Hippocampal formation (tissue), 2 donors: ENCODE measurements at places on chromosomes 16 and 17.

DNA sequence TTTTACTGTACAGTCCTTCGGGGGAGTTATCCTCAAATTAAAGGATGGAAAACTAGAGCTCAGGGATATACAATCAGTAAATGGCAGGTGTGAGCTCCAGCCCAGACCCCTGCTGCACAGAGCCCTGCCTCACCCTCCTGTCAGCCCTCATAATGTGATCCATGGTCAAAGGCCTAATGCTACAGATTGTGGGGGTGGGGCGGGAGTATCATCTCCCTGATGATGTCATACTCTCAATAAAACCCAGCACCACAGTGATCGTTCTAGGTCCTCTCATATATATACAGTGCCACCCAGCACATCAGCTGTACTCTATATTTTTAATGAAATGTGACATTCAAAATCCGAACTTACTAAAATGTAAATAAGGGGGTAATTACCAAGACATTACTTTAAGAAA is 61.5 kb downstream of the SLC39A11 start:
- DNase-seq = no peak

GRCh38 chr17:80783971-80784370 is 207.7 kb upstream of the CHMP6 start:
- DNase-seq = no peak

DNA sequence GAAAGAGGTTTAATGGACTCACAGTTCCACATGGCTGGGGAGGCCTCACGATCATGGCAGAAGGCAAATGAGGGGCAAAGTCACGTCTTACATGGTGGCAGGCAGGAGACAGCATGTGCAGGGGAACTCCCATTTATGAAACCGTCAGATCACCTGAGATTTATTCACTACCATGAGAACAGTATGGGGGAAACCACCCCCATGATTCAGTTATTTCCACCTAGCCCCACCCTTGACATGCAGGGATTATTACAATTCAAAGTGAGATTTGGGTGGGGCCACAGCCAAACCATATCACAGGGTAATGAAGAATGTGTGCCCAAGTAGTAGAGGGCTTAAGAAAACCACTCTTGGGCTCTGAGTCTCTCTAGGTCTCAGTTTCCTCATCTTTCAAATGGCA is 85.1 kb downstream of the PRKCB start:
- DNase-seq = no peak

- no peak for DNase-seq
Measured at GRCh38 chr16:78005881-78006280, 16.5 kb upstream of the CLEC3A start.

DNA sequence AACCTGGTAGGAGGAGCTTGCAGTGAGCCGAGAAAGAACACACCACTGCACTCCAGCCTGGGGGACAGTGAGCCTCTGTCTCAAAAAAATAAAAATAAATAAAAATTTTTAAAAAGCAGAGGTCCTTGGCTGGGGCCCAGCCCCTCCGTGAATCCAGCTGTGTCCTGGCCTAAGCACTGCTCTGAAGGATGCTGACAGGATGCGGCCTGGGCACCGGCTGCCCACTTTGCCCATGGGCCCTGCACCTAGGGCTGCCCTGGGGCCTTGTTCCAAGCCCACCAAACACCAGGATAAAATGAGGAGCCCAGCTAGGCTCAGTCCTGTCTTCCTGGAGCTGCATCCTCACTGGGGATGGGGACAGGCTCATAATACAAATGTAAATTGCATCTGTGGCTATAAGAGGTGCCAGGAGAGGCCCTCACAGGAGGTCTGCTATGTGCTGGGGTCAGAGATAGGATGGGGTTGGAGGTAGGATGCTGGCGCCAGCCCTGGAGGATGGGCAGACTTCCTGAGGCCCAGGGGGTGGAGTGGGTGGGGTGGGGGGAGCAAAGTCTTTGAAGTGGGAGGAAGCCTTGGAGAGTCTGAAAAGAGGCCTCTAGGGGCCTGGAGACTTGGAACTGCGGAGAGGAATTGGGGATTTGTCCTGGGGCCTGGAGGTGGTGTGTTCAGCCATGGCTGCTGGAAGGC is 6.2 kb downstream of the C16orf89 start:
- DNase-seq = no peak

- DNase-seq = no peak
Measured at GRCh38 chr16:25868106-25868505, 176.3 kb downstream of the HS3ST4 start.

DNA sequence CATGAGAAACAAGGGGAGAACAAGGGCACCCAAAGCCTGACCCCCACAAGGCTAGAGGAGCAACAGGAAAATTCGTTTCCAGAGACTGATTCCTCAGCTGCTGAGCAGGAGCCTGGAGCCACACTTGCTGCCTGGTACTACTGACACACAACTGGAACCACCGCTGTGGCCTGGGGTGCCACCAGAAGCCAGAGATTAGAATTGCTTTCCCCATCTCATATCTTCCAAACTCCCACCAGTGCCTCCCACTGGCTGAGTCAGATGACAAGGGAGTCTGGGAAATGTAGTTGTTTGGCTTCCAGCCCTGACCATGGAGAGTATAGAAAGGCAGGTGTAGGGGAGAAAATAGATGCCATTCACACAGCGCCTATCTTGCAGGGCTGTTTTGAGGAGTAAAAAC is 4.1 kb upstream of the TMEM11 start:
- DNase-seq = no peak

- no peak for DNase-seq
Measured at GRCh38 chr17:78922816-78923498, 2.2 kb downstream of the TIMP2 start.

DNA sequence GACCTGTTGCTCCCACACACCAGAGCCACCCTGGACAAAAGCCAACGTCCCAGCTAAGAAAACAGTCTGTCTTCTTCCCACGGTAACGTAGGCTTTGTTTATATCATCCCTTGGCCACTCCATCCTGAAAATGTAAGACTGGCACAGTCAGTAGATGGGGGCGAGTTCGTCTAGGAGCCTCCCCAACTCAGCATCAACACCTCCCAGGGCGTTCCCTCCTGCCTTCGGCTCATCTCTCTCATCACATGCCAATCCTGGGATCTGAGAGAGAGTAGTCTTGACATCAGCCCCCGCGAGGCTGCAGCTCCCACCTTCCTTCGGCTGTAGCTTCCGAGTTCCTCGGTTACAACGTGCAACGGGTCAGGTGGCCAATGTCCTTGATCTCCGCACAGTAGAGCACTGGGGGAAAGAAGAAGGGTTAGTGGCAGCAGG is 894 bp downstream of the RNF227 start:
- no peak for DNase-seq

DNA sequence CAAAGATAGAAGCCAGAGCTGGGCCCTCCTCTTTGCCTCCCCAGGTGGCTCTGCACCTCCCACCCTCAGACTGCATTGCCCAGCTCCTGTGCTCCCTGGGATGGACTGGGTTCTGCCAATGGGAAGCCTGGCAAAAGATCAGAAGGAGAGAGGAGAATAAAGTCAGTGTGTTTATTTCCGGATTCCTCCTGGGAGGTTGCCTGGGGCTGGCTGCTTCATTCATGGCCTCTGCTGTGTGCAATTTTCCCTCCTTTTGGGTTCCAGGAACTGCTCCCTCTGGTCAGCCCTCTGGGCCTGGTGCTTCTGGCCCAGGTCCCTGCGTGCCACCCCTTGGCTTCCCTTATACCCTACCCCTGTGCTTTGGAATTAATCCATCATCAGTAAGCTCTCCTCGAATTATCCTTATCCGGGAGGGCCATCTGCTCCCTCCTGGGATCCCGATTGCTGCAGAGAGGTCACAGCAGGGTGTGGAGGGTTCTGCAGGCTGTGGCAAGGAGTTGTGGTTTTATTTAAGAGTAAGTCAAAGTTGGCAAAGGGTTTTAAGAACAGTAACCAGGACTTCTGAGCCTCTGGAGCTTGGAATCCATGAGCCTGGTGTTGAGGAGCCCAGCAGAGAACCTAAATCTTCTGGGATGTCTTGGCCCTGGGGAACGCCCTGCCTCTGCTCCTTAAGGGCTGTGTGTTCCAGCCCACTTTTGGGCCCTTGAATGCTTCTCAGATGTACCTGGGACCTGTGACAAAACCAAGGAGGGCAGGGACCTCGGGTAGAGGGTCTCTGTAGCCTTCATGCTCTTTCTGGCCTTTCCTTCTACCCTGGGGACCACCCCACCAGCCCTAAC is 8.2 kb upstream of the MMP2 start:
- no peak for DNase-seq

GRCh38 chr16:78952630-78953029 is 647.9 kb downstream of the MAF start:
- no peak for DNase-seq

GRCh38 chr16:75555213-75555706 is 792 bp downstream of the TMEM231 start:
- DNase-seq = peak; percentile 86

GRCh38 chr17:4329838-4330237 is 36.6 kb downstream of the UBE2G1 start:
- no peak for DNase-seq

DNA sequence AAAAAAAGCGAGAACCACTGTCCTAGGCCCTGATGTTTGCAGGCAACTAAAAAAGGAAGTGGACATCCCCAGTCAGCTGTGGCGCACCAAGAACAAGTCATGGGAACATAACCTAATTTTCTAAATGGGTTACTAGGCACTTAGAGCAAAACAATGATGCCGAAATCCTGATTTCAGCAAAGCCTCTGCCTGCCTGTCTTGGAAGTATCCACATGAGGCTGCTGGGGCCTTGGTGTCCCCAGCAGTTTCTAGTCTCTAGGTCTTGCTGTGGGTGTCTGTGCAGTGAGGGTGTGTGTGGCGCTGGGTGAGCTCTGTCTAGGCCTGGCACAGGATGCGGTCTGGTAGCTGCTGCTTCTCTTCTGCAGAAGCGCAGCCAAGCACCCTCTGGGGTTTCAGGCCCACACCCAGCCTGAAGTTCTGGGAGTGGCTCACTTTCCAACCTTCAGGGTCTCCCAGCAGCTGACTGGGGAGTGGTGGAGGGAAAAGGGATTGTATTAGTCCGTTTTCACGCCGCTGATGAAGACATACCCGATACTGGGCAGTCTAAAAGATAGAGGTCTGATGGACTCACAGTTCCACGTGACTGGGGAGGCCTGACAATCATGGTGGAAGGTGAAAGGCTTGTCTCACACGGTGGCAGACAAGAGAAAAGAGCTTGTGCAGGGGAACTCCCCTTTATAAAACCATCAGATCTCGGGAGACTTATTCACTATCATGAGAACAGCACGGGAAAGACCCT is 21.1 kb downstream of the STH start:
- DNase-seq = no peak
